Glutamatergic neuron (in vitro differentiated cells): ENCODE measurements at places on chromosomes 5 and 9. TPM values are rescaled to one million over a fixed set of nuclear protein-coding genes. Genes with fewer than 3 reads are reported as not detected.
A peak's percentile ranks its signal among the peaks of the same experiment; 100 is the strongest.

Gene PAXX
- 50.7 TPM for total RNA-seq

Gene TAF1L
- not detected for total RNA-seq

Gene NR6A1
- 51.0 TPM for total RNA-seq

DNA sequence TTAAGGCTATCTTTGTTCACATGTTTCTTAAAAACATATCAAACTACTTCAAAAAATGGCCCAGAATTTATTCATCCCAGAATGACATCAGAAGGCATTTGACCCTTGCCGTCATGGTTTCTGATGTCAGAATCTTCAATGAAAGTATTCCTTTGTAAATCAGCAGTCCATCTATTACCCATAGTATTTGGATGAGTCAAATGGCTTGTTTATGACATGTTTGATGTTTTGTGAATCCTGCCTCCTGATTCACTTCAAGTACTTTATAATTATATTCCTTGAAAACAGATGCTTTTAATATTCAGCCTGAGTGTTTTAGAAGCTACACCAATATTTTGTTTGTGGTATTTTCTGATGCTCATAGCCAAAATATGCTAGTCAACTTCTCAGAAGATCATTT lies 200.8 kb upstream of the MEF2C start:
- no peak for DNase-seq

DNA sequence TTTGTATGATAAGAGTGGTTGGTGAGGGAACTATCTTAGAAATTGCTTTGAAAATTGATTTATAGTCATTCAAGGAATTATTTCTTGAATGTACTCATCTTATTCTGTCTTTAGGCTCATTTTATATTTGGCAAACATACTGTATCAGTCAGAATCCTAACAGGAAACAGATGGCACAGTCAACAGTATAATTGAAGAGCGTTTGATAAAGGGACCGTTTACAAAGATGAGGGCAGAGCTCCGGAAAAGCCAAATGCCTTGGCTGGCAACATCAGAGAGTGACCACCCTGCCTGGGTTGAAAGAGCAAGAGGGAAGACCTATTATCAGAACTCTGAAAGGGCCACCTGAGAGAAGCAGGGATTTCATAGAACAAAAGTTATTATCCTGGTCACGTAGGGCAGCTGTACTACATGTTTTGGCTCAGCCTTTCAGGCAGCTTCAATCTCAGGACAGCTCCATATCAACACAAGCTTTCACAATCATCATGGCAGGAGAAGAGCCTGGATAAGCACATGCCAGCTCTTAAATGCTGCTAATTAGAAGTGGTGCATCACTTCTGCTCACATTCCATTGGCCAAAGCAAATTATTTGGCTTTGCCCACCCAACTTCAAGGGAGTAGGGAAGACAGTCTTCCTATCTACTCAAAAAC lies 47.2 kb upstream of the ARL15 start:
- DNase-seq, result no peak

DNA sequence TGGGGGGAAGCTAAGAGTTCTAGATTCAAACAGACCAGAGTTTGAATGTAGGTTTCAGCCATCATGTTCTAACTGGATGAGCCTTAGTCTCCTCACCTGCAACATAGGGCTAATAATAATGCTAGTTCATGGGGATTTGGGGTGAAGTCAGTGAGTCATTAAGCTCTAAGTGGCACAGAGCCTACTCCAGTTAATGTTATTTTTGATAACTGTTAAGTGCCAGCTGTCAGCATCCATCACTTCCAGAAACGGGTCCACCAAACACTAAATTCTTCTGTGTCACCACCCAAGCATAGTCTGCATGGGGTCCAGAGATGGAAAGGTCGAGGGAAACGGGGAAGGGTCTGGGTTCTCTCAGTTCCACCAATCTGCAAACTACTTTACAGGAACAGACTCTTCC lies 1.8 kb upstream of the TSC1 start:
- no peak for DNase-seq

- DNase-seq, result peak; percentile 29
Measured at GRCh38 chr9:28073270-28073669, 500.0 kb upstream of the C9orf72 start.

DNA sequence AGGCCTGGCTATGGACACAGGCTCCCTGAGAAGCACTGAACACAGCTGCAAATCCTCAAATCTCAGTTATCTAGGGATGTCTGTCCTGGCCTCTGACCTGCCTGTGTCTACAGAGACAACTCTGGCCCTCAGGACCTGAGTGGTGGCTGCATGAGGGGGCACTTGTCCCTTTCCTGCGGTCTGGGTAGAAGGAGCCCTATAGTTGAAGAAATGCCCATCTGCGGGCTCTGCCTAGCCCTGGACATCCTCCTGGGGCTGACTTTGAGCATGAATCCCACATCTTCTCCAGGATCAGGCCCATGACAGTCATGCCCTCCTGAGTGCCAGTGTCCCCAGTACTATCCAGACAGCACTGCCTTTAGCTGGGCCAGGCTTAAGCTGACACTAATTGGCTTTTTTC lies 10.0 kb downstream of the DNAJB5 start:
- no peak for DNase-seq

DNA sequence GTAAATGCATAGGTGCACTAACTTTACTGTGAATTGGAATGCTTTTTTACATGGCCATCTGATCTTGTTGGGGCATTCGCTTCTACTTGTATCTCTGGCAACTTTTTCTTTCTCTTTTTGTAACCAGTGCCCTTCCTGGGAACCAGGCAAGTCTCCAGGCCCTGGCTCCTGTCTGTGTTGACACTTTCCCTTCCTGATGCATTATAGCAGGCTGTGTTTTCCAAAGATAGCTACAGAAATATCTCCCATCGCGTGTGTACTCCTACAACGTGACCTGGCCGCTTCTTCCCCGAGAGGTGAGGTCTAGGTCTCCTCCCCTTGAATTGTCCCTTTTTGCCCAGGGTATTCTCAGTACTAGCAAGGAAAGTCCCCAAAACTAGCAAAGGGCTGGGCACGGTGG lies 81.1 kb upstream of the SPIN1 start:
- no peak for DNase-seq

GRCh38 chr5:162487528-162488525 lies 420.3 kb downstream of the GABRG2 start:
- DNase-seq, result no peak

- DNase-seq, result no peak
Measured at GRCh38 chr9:137215196-137215986, 6.6 kb downstream of the RNF208 start.

- peak; percentile 4 for DNase-seq
Measured at GRCh38 chr9:138066049-138066448, 188.5 kb downstream of the CACNA1B start.

- DNase-seq, result no peak
Measured at GRCh38 chr5:74833537-74834266, 32.5 kb downstream of the FAM169A start.
